ENCODE measurements at places on chromosomes 11 and 22.

DNA sequence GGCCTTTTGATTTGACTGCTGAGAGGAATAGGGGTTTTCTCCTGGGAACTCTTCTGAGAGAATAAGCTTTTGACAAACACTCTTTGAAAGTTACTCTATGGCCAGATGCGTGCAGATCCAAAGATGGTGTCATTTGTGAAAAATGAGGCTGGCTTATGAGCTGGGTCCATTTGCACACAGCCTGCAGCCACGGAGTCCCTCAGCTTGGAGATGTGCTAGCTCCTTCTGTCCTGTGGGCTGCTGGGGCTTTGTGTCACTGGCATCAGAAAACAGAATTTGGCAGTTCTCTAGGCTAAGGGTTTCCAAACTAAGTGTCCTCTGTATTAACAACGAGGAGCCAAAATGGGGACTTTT lies 702.4 kb downstream of the NTM start:
- DNase-seq: no peak

DNA sequence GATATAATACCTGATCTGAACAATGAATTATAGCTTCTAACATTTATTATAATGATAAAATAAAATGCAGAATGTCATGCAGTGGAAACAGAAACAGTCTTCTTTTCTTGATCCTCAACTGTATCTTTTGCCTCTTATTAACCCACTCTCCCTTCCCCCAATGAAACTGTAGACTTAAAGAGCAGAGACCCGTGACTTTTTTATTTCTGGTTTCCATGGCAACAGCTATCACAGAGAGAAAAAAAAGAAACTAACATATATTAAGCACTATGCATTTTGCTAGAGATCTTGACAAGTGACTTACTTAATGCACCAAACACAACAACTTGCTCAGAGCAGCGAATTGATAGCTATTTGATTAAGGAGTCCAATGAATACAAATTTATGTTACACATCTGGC lies 69.3 kb downstream of the RAB38 start:
- DNase-seq: no peak

DNA sequence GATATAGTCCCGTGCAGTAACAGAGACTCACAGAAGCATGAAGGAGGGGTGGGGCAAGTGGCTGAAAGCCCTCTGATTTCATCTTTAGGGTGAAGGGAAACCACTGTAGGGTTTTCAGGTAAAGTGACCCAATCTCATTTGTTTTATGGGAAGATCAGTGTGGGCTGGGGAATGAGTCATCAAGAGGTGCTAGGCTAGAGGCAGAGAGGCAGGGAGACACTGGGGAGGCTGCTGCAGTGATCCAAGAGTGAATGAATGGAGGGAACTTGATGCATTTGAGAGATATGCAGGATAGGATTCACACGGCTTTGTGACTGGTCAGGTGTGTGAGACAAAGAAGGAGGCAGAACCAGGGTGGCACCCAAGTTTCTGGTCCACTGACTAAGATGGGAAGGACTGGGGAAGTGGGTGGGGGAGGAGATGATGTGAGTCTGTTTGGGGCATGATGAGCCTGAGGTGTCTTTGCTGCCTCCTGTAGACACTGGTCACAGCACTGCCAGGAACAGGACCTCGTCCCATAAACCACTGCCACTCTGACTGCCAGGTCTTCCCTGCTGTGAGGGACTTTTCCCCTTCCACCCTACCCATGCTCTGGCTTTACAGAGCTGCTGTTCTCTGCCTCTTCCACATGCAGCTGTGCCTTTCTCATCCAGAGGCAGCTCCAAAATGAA lies 239.0 kb downstream of the TENM4 start:
- DNase-seq: no peak

GRCh38 chr11:64632654-64633053 lies 41.6 kb downstream of the SLC22A12 start:
- no peak for DNase-seq

- DNase-seq: peak; percentile 53
These were observed 540 bp downstream of the MEN1 start for GRCh38 chr11:64809781-64810241.

GRCh38 chr11:117282956-117283355 lies 8.2 kb upstream of the BACE1-AS start:
- DNase-seq: no peak

GRCh38 chr11:73359341-73359740 lies 16.9 kb upstream of the RELT start:
- peak; percentile 87 for DNase-seq

- peak; percentile 77 for DNase-seq
These were observed 599 bp downstream of the NPTXR start for GRCh38 chr22:38843201-38843656.

GRCh38 chr22:28608546-28608945 lies 71.1 kb downstream of the TTC28 start:
- no peak for DNase-seq

GRCh38 chr22:46104881-46105493 lies 45.3 kb upstream of the PPARA start:
- DNase-seq: peak; percentile 48

DNA sequence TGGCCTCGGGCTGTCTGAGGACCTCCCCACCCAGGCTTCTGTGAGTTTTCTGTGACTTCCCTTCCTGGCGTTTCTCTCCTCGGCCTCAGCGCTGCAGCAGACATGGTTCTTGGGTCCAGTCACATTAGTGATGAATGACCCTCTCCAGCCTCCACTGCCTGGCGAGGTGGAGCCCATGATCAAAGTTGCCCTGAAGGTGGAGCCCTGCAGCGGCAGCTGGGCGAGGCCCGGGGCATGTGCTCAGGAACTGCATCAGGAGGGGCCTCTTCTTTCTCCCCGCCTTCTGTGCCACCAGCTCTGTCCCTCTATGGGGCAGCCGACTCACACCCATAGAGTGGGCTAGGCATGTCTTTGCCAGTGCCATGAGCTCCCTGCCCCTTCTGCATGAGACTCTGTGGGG lies 1079.7 kb downstream of the TBC1D22A start:
- DNase-seq: no peak

GRCh38 chr11:128988242-128988970 lies 45.7 kb upstream of the TP53AIP1 start:
- no peak for DNase-seq

GRCh38 chr22:20434773-20435172 lies 2.9 kb downstream of the SCARF2 start:
- DNase-seq: no peak

DNA sequence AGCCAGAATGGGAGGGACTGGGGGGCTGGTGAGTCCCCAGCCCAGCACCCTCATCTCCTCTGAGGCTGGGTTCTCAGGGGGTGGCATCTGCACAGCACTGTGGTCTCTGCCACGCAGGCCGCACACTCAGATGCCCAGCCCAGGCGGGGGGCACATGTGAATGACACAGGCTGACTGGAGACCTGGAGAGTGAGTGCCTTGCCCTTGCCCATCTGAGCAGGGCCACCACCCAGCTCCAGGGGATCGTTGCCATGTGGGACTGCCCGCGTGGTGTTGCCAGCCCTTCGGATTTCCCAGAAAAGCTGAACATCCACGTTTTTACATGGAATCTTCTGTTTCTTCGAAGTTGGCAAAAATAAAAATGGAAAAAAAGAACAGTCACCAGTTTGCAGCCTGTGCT lies 18.9 kb downstream of the PRDM11 start:
- no peak for DNase-seq

DNA sequence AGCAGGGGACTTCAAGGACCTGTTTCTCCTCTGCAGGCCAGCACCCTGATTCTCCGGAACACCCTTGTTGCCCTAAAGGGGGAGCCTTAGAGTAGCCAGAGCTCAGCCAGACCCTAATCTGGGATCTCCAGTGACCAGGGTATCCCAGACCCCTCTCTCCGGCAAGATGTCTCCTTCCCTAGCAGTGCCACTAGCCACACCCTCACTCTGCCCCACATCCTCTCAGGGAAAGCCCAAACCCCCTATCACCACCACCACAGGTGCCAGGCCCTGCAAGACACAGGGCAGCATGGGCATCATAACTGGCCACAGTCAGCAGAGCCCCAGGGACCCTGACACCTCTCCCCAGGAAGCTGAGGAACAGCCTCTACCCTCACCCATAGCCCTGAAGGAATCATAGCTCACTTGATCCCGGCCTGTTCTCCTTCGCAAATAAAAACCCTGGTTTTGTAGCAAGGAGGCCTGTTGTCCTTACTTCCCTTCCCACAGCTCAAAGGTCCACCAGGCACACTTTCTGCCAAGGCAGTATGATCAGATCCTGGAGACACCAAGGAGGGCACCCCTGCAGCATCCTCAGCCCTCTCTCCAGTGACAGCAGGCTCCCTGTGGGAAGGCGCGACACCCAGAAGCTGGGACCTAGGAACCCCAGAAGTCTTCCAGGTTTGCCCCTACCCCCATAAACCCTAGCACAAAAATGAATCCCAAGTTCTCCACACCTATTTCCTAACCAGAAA lies 4.6 kb downstream of the CFL1 start:
- DNase-seq: peak; percentile 34

- DNase-seq: peak; percentile 87
These were observed 36.3 kb upstream of the POLA2 start for GRCh38 chr11:65225279-65226102.

GRCh38 chr11:117936973-117937372 lies 7.8 kb upstream of the TMPRSS13 start:
- DNase-seq: no peak

DNA sequence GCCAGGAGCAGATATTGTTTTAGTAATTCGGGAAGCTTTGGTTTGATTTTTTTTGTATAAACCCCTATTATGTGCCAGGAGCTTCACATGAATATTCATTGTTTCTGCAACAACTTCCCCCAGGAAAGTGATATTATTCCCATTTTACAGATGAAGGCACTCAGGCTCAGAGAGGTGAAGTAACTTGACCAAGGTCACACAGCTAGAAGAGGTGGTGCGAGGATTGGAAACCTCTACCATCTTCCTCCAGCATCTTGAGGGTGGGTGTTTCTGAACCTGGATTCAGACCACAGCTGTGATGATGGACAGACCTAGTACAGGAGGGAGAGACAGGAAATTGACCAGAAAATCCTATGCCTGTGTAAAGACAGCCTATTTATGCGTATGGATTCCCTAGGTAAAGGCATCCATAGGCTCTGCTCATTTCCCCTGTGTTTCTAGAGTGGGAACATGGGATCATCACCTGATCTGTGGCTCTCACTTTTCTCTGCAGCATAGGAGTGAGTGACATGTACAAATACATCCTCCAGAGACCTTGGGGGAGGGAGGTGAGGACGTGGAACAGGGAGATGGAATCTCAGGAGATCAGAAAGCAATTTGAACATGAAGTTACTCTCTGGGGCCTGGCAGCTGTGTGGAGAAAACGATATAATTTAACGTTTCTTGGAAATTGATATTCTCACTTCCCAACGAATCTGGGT lies 81.4 kb downstream of the TSPAN18 start:
- DNase-seq: no peak

- no peak for DNase-seq
These were observed 38.3 kb upstream of the LRRC55 start for GRCh38 chr11:57143459-57143858.

DNA sequence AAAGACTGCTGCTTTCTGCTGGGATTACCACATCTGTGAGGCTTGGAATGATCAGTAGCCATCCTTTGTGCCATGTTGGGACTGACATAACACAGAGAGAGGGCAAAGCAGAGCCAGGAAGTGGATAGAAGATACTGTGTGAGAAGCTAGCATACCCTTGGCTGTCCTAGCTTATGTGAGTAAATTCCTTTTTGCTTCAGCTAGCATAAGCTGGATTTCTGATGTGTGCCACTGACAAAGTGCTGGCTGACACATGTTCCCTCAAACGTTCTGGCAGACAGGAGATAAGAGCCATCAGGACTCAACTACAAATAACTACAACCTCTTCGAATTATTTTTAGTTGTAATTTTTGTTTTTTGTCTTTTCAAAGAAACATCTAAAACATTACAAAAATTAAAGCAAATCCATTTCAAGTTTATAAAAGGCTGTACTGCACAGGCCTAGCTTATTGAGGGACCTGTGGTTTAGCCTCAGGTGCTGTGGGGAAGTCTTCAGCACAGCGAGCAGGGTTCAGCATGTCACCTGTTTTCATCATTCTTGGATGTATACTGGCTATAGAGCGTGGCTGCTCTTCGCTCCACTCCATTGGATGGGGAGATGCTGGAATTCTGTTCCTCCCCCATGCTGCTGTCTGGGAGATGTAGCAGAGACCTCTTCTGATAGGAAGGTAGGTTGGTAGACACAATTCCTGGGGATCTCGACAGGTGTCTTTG lies 120.9 kb downstream of the SWAP70 start:
- no peak for DNase-seq

- DNase-seq: no peak
These were observed 2.3 kb upstream of the APOA4 start for GRCh38 chr11:116825434-116825833.

DNA sequence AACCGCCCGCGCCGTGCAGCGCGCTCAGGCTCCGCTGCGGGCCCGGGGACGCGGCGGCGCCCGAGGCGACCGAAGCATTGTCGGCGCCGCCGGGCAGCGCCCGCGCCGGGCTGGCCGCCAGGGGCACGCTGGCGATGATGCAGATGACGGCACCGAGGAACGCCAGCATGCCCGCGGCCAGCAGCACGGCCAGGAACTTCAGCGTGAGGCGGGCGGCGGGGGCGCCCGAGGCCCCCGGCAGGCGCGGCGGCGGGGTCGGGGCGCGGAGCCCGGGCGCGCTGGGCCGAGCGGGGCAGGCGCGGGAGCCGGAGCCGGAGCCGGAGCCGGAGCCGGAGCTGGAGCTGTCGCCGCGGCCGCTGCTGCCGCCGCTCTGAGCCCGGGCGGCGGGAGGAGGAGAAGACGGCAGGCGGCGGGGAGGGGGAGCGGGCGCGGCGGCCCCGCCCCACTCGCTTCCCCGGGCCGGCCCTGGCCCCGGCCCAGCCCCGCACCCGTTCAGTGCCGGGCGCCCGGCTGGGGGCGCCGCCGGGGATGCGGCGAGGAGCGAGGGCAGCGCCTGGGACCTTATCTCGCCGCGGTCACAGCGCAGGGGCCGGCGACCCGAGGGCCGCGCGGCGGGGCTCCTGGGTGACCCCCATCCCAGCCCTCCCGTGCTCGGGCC lies at the start of gene NPTXR:
Gene NPTXR, minus strand, starts transcription at position 372 of the 658 bp plus-strand sequence.
- DNase-seq: peak; percentile 78

DNA sequence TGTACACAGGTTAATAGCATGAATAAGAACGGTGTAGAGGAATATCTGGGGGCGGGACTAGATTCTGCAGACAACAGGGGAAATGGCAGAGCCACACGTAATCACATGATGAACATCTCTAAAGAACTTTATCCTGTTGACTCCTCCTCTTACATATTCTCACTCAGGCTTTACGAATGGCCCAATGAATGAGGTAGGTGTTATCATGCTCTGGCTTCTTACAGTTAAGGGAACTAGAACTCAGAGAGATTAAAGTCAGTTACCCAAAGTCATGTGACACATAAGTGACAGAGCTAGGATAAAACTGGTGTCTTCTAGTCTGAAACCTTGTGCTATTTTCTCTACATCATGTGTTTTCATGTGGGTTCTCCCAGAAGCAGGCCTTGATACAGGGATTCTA lies 49.0 kb upstream of the BMAL1 start:
- DNase-seq: no peak

DNA sequence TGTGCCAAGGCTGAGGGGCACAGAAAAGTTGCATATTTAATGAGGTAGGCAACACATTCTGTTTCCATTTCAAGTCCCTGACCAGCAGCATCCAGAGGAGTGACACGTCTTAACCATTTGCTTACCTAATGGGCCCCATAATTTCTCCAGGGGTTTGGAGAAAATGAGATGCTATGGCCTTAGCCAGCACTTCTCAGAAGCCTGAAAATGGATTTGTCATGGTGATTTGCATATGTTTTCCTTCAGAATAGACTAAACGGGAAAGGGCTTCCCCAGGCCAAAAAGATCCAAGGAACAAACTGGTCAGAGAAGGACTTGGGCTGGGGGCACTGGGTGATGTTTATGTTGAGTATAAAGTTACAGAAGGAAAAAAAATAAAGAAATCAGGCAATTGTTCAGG lies 16.7 kb downstream of the CSRP3 start:
- DNase-seq: no peak

- DNase-seq: no peak
These were observed 719.1 kb upstream of the ANO3 start for GRCh38 chr11:25612806-25613205.

All from right cardiac atrium (tissue), 5 donors.